ENCODE measurements at places on chromosomes 7 and 10.

DNA sequence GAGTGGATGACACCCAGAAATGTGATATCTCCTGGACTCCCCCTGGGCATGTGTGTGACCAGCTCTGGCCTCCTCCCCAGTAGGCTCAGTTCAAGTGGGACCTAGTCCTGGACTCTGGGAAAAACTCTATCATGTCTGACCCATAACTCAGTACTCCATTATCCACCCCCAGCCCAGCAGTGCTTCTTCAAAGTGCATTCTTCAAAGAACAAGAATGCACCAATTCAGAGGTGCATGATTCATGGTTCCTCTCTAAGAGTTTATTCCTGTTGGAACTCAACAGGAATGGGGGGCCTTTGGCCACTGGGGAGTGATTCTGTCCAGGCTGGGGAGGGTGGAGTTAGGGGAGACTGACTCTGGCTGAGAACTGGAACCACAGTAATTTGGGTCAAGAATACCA lies 173.6 kb upstream of the CXCL12 start:
- no peak for DNase-seq

DNA sequence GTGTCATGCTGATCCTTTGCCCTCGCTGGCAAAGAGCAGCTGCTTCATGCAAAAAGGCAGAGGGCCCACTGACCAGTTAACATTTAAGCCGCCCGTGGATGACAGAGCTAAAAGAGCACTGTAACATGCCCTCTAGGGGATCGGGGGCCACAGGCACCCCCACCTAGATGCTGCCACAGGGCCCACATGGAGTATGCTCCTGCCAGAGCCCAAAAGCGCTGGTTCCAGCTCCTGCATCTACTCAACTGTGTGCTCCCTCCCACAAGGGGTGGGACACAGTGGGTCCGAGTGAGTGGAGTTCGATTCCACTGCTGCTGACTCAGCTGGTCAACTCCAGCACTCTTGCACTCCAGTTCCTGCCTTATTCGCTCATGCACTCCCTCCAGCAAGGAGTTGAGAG lies 199.8 kb upstream of the CNTNAP2 start:
- no peak for DNase-seq

GRCh38 chr10:60456053-60456452 lies 66.4 kb upstream of the ANK3 start:
- DNase-seq: no peak

DNA sequence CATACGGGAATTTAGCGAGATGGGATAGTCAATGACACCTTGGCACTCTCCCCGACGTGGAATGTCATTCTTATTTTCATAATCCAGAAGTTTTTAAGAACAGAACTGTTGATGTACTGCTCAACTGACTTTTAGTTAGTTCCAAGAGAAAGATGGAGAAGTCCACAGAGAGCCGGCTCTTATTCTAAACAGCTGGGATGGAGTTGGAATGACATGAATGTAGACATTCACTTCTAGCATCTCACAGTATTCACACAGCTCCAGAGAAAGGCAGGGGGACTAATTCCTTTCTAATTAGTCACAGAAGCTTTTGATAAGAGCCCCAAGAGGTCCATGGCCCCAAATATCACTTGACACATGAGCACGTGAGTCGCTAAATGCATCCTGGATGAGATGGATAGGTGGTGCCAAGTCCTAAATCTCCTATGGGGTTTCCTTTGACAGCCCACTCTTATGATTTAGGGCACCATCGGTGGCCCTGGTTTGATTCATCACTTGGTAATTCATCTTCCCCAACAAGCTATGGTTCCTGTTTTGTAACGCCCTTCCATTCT lies 420.3 kb upstream of the AUTS2 start:
- no peak for DNase-seq

- DNase-seq: no peak
These were observed 72.0 kb downstream of the SCRN1 start for GRCh38 chr7:29917641-29918040.

GRCh38 chr7:113015034-113015645 lies 71.5 kb downstream of the GPR85 start:
- DNase-seq: no peak

GRCh38 chr7:38296059-38296857 lies 22.8 kb upstream of the TARP start:
- no peak for DNase-seq

Measured in stimulated activated CD4-positive, alpha-beta T cell treated with anti-CD3 and anti-CD28 coated beads, Interleukin-1b, Interleukin-23, amount 100 ng/mL, for 24 hours (primary cell).